ENCODE measurements at places on chromosomes 13 and 19.

DNA sequence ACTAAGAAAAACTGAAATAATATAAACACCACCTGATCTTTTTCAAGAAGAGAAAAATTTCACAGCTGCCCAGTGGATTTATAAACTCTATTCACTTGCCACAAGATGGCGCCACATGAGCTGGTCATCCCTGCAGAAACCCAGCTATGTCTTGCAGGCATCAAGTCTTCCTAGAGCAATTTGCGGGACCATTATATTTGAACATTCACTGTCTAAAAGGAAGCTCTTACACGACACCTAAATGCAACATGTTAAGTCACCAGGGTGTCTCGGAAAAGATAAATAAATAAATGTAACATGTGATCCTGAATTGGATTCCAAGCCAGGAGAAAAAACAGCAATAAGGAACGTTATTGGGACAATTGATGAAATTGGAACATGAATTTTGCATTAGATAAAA is 20.3 kb upstream of the AKT2 start:
- peak; percentile 92 for DNase-seq

DNA sequence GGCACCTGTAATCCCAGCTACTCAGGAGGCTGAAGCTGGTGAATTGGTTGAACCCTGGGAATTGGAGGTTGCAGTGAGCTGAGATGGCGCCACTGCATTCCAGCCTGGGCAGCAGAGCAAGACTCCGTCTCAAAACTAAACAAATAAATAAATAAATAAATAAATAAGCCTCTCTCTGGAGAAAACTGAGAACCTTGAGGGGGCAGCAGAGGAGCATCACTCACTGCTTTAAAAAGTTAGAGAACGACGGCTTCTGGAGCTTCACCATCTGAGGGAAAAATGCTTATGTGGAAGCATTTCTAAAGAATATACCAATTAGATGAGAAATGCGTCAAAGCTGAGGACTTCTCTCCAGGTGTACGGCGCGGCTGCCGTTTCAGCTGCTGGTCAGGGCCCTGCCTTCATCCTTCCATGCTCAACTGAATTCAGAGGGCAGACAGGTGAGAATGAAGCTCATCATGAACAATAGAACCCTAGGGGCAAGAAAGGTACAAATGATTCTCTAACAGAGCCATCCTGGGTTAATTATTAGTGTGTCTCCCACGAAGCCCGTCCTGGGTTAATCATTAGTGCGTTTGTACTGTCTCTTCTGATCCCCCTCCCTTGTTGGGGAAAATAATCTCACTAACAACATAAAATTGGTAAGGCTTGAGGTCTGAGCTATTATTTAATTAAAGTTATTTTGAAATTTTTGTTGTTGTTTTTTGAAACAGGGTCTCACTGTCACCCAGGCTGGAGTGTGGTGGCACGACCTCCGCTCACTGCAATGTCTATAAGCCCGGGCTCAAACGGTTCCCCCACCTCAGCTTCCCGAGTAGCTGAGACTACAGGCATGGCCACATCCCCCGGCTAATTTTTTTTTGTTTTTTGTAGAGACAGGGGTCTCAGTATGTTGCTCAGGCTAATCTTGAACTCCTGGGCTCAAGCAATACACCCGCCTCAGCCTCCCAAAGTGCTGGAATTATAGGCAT is 80.1 kb downstream of the IPO5 start:
- no peak for DNase-seq

DNA sequence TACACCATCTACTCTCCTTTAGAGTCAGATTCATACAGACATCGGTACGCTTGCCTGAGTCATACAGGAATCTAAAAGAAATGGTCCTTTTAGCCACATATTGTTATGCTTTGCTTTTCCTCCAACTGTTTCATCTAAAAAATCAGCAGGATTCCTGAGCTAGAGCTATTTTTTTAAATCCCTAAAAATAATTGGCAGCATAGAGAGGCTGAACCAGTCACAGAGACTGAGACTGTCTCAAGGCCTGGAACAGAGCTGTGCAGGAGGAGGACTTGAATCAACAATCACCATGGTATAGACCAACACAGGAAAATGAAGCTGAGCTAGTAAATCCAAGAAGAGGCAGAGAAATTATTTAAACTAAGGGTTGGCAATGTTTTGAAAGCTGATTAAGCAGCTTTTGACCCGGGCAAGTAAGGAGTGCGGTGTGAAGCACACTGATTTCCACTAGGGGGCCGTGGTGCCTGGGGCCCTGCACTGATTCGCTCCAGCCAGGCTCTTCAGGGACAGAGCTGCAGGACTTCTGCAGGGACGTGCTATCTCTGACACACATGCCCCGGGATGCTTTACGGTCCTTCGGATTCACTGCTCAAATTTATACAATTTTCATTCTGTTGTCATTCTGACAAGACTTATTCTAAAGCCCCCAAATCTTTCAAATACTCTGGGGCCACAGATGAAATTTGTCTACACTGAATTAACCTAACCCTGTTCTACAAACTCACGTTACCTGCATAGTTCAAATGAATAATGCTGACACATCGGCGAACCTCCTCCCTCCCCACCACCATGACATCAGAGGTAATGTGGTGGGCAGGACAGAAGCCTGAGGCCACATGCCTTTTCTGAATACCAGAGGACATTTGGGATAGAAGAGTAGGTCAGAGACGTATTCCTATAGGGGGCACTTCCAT is 87.6 kb upstream of the SLC15A1 start:
- DNase-seq = peak; percentile 77

GRCh38 chr19:45152504-45153338 is 8.1 kb downstream of the NKPD1 start:
- no peak for DNase-seq

DNA sequence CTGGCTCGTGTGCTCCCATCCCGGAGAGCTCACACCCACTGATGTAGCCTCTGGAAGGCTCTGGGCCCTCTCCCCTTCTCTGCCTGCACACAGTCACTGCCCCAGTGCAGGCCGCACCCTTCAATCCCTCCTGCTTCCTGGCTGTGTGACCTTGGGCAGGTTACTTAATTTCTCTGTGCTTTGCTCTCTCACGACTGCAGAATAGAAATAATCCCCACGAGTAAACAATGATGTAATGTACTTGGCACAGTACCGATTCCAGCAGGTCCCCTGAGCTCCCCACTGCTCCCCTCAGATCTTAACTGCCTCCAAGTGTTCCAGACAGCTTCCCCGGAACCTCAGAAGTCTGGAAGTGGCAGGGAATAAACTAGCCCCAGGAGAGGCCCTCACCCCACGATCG is 16.1 kb downstream of the LIG1 start:
- no peak for DNase-seq

- DNase-seq = no peak
Measured at GRCh38 chr13:48404952-48405351, 8.0 kb downstream of the LPAR6 start.

GRCh38 chr13:47893527-47893926 is 107.5 kb downstream of the SUCLA2 start:
- DNase-seq = no peak

DNA sequence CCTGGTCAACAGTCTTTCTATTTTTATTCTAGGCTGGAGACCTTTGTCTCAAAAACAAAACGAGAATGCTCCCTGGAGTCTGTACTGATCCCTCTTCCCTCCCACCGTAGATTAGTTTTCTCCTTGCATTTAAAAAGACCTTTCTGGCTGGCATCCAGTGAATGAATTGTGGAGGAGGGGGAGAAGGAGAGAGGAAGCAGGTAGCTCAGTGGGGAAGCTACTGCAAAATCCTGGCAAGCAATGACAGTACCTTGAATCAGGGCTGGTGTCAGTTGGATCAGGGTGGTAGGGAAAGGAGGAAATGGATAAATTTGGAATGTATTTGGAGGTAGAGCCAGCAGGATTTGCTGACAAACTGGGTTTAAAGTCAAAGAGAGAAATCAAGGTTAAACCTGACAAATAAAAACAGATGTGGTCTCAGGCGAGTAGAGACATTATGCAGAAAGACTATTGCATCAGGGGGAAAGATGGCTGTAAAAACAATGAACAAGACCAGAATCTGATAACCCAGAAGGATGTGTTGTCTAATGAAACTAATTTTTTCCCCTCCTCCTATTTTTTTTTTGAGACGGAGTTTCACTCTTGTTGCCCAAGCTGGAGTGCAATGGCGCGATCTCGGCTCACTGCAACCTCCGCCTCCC is 3.5 kb upstream of the CYP2S1 start:
- DNase-seq = no peak

DNA sequence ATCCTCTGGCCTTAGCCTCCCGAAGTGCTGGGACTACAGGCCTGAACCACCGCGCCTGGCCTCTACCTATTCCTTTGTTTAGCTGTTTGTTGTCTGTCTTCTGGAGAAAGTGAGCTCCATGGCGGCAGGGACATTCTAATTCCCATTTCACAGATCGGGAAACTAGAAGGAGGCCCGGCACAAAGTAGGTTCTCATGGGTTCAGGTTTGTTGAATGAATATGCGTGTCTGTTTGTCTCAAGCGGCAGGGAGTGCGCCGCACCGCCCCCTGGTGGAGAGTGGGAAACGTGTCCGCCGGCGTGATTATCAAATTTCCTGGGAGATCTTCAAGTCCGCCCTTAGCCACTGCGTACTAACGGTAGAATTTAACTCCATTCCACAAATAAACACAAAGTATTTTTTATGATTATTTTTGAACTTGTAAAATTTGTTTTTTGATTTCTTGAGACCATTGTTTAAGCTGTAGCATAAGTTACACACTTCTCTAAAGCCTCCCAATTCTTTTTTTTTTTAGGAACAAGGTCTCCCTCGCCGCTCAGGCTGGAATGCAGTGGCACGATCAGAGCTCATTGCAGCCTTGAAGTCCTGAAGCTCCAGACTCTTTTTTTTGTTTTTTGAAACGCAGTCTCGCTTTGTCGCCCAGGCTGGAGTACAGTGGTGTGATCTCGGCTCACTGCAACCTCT is 8.9 kb upstream of the CCDC9 start:
- DNase-seq = peak; percentile 81

DNA sequence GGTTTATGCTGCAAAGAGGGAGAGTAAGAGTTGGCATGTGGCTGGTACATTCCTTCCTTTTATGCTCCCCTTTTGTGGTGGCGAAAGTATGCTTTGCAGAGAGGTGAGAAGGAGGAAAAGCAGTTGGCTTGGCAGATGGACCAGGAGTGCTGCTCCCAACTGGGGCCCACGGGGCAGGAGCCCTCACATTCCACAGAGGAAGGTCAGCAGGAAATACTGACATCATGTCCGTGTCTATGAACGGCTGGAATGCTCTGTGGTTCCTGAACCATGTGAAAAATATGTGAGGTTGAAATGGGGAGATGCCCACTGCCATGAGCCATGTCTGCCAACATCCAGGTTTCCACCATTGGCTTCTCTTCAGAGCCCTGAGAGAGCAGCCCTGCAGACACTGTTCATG is 33.3 kb upstream of the GAS6 start:
- DNase-seq = no peak

GRCh38 chr19:3269916-3270671 is 45.6 kb downstream of the CELF5 start:
- no peak for DNase-seq

GRCh38 chr13:47549219-47549752 is 451.8 kb downstream of the SUCLA2 start:
- peak; percentile 50 for DNase-seq

GRCh38 chr19:29845574-29846176 is 33.9 kb downstream of the CCNE1 start:
- peak; percentile 64 for DNase-seq

GRCh38 chr13:113955691-113956090 is 18.2 kb downstream of the C13orf46 start:
- DNase-seq = no peak

- DNase-seq = no peak
Measured at GRCh38 chr13:77530875-77531274, 4.6 kb upstream of the SCEL start.

DNA sequence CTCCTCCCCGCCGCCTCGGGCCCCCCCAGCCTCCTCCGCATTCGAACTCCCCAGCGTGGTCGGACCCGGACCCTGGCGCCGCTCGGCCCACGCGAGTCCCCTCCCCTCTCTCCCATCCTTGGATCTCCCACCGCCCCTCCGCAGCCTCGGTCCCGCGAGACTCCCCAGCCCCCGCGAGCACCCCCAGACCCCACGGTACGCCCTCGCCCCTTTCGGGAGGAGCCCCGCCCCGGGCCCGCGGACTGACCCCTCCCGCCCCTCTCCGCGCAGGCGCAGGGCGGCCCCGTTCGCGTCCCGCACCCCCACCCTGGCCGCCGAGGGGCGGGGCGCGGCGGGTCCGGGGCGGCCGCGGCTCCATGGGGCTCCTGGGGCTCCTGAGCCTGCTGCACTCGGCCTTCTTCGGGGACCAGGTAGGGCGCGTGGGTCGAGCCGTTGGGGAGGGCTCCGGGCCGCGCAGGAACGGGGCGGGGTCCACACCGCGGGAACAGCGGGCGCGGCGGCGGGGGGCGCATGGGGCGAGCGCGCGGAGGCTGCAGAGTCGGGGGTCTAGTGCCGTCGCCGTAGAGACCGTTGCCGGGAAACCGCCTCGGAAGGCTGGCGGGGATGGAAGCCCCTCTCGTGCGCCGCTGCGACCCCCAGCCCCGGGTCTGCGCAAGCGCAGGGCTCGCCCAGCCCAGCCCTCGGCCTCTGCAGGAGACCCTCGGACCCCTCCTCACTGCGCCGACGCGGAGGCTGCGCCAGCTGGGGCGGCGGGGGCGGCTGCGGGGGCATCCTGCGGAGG is 3.8 kb upstream of the APC2 start:
- DNase-seq = peak; percentile 41

Measured in Karpas-422 (cell line).